ENCODE measurements at places on chromosomes 2 and 18.
A peak's percentile ranks its signal among the peaks of the same experiment; 100 is the strongest.

- DNase-seq = no peak
Observed at GRCh38 chr2:24174851-24175277, at the start of gene FAM228A. Gene FAM228A, plus strand, starts transcription at chr2:24175053. Its CDS starts 428 bp downstream, at chr2:24175481.

DNA sequence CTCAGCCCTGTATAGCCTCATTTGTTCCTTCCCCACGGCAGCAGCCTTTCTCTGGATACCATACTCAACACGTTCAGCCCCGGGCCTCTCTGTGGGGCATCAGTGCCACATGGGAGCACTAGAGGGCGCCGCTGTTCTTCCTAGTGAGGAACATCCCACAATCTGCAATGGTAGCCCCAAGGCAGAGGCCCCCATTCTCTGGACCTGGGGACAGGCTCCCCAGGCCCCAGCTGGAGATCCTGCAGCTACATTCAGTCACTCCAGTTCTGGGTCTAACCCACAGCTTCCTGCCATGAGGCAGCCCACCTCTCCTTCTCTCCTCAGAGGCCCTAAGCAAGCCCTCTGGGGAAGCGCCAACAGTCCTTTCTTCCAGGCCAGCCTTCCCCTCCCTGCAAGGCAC lies 14.2 kb upstream of the SFXN5 start:
- DNase-seq = peak; percentile 60

DNA sequence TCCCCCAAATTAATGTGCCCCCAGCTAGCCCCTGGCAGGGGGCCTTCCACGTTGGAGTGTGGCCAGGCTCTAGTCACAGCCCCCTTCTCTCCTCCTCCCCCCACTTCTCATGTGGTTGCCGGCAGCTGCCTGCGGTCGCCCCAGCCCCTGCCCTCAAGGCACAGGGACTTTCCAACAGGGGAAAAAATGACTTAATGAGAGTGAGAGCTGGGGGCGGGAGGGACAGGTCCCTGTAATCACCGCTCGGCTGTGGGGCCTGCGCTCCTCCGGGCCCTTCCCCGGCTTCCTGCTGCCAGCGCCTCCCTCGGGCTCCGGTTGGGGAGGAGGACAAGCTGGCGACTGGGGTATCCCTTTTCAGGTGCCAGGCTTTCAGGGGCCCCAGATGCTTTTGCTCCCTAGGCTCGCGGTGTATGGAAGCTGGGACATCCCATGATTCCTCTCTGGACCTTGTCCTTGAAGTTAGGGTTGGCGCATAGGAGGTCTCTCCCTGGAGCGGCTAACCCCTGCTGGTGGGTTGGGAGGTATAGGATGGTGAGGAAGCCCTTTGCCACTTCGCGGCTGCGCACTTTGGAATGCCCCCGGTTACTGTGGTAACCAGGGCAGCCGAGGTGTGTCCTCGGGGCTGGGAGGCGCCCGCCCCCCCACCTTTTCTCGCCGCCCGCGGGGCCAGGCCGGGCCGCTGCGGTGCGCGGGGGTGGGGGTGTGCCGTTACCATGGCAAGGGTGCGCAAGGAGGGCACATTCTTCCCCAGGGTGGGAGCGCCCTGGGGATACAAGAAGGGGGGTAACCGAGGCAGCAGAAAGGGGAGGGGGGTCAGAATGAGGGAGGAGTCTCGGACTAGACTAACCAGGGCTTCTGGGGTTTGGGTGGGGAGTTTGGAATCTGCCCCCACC lies 16.1 kb downstream of the WNT10A start:
- no peak for DNase-seq

DNA sequence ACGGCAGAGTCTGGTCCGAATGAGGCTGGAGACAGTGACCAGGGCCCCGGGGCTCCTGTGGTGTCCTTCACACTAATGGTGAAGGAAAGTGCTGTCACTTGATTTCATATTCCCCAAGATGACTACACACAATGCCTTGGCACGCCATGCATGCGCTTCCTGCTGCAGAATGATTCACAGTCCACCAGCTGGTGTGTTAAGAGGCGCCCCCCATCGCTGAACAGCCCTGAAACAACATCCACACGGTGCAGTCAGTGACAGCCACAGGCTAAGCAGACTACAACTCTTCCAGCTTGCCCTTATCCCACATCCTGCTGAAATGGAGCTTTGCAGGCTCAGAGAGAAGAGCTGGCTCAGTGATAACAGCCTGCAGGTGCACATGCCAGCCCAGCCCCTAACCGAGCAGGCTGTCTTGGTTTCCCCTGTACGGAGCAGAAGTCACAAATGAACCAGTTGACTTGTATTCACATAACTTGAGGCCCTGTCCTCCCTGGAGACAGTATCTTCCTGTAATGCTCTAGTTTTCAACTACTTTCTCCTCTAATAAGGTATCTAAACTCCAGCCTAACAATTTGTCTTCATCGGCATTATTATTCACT lies 24.3 kb upstream of the CDH20 start:
- no peak for DNase-seq

Measured in NCI-H1436 (cell line).